Brain (organoid and tissue), 16 donors: ENCODE measurements at places on chromosomes 1 and 21.

GRCh38 chr1:111201275-111202090 lies 1.0 kb upstream of the DENND2D start:
- peak; percentile 6 for DNase-seq

- DNase-seq, result peak; percentile 65
Observed at GRCh38 chr1:53535846-53536245, 76.6 kb downstream of the DMRTB1 start.

- no peak for DNase-seq
Observed at GRCh38 chr1:67834246-67834877, 1.1 kb upstream of the GNG12 start.

- DNase-seq, result no peak
Observed at GRCh38 chr1:186503190-186503589, 42.3 kb upstream of the PDC start.

DNA sequence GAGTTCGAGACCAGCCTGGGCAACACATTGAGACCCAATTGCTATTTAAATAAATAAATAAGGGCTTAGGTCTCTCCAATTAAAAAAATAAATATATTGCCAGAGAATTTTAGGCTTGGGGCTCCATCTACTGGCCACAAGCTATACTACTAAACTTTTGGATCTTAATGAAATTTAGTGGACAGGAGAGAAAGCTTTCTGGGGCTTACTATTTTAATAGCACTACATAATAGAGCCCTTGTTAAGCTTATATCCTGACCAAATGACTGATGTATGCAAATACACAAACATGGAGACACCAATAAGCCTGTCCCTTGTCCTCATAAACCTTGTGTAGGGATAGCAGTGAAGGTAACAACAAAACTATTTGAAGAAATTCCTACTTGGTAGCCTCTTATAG lies 18.4 kb downstream of the CCT3 start:
- peak; percentile 64 for DNase-seq

DNA sequence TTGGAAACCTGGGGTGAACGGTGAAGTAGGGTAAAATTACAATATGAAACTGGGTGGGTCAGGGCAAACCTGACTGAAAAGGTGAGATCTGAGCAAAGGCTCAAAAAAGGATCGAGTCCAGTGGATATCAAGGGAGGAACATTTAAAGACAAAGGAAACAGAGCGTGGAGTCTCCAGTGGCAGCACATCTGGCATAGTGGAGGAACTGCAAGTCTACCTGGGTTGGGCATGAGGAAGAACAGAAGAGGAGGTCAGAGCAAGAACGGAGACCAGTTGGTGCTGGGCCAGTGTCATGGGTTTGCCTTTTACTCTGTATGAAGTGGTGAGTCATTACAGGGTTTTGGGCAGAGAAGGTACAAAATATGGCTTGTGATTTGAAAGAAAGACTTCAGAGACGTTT lies 163.7 kb downstream of the NTPCR start:
- DNase-seq, result no peak

DNA sequence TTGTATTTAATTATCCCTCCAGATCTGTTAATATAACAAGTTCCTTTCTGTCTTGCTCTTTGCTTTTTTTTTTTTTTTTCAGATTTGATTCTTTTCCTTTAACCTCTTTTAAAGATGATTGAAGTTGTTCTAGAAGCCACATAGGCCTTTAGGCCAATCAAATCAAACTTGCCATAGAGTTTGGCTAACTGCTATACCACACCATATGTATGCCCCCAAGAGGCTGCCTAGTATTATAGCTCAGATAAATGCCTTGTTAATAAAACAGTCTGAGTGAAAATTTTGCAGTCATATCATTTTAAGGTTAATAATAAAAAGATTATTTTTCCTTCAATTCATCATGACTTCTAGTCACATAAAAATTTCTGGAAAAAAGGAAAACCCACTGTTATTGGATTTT lies 696.0 kb upstream of the CHRM3 start:
- DNase-seq, result no peak

GRCh38 chr1:228224198-228225164 lies 16.6 kb downstream of the OBSCN start:
- no peak for DNase-seq

DNA sequence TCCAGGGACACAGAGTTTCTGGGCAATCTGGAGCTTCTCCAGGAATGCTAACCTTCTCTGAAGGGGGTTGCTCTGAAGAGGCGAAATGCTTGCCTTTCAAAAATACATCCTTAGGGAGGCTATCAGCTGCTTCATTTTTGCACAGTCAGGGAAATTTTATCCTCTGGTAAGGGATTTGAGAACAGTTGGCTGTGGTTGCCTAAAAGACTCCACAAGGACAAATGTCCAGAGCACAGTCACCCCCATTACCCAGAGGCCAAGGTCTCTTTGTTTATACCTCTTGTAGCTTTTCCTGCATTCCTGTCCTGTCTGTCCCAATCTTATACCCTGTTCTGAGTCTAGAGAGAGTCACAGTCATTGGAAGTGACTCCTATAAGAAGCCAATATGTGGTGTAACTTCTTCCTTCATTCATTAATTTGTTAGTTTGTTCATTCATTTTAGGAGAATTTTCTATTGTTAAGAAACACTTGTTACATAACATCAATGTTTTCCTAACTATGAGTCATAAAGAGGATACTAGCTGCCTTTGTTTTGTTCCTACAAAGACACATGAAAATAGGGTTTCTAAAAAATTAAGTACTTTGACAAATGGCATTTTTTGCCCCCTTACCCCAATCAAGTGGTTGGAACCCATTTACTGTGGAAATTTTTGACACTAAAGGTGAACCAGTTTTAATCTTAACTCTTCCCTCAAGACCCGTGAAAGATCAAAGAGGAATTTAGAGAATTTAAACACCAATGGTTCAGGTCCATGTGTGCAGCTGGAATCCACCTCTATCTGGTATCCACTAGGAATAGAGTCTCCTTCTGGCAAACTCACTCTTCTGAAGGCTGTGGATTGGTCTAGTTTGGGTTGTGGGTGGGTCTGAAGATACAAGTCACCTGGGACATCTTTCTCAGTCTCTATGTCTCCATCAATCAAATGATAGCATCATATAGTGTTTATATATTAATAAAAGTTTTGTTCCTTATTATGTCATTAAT lies 47.1 kb downstream of the GPR88 start:
- DNase-seq, result no peak

DNA sequence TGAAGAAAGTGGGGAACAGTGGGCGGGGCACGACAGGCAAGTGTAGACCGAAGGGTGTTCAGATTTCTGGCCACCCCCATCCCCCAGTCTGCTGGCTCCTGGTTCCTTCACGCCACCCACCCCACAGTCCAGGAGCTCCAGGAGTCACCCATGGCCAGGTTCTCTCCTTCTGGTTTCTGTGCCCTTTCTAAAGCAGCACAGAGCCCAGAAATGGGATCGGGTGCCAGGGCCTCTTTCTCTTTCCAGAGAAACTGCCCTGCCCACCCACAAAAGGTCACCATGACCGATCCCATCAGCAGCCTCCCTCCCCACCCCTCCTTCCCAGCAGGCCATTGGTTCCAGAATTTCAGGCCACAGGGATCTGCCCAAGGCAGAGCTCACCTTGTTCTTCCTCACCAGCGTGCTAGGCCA lies 3.2 kb upstream of the CELSR2 start:
- DNase-seq, result no peak

GRCh38 chr1:83027511-83027910 lies 971.4 kb downstream of the TTLL7 start:
- DNase-seq, result no peak

- DNase-seq, result no peak
Observed at GRCh38 chr1:116292929-116293725, 79.9 kb upstream of the ATP1A1 start.

GRCh38 chr1:30605441-30605920 lies 117.9 kb downstream of the MATN1 start:
- no peak for DNase-seq

DNA sequence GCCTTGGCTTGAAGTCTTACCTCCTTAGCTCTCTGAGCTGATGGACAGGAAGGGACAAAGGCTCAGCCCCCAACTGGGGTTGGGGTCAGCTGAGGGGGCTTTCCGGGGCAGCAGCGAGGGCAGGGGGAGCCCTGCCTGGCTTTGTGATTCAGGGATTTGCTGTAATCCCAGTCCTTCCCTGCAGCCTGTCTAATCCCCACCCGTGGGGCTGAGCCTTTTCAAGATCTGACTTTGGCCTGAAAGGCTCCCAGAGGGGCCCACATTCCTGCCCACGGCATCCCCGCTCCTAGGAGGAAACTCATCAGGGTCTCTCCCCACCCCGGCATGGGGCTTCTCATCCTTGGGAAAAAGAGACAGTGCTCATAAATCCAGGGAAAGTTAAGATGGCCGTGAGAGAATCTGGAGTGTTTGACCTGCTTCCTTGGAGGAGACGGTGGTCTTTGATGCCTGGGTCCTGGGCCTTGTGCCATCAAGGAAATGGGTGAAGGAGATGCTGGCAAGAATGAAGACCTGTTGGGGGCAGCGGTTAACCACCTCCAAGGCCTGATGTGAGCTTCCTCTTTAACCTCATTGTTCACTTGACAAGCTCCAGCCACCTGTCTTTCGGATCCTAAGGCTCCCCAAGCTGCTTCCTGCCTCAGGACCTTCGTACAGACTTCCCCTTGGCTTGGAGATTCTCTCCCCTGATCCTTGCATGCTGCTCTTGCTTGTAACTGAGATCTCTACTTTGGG lies 83.1 kb upstream of the WNT4 start:
- peak; percentile 23 for DNase-seq

DNA sequence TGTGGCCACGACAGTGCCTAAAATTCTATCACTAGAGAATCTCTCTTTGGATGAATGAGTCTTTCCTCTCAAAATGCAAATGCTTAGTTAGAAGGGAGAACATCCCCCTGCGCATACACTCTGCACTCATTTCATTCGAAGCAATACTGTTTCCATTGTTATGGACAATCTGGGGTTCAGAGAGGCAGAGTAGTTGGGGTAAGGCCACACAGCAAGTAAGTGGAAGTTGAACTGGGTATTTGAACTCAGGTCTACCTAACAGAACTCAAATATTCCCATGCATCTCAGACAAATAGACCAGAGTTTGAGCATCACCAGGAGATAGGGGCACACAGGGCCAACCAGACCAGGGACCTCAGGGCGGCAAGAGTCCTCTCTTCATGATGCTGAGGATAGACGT lies 25.5 kb downstream of the RAP1GAP start:
- no peak for DNase-seq

DNA sequence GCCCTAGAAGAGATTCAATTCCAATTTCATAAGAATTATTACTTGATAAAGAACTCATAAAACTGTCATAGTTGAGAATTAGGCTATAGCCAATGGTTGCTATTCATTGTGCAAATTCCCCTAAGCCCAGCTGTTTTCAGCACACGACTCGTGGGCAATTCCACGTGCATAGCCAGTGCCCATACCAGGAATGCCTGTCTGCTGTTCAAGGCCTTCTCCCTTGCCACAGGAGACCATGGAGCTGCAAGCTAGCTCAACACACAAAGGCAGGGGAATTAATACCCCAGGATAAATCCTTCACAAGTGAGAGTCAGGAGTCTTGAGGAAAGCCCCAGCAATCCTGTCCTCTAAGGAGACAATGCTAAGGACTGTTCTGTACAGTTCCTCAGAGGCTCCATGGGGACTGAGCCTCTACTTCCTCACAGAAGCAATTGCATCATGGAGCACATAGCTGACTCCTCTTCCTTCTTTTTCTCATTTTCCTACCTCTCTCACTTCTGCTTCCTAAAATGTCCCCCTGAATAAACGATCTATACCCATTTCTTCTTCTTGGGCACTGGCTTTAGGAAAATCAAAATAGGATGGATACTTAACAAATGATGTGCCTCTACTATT lies 19.1 kb upstream of the CHRM3 start:
- no peak for DNase-seq

- no peak for DNase-seq
Observed at GRCh38 chr1:54777431-54777830, 13.1 kb upstream of the PARS2 start.

- no peak for DNase-seq
Observed at GRCh38 chr1:117824616-117825015, 104.8 kb downstream of the GDAP2 start.

GRCh38 chr1:204134103-204134502 lies 17.7 kb downstream of the ETNK2 start:
- no peak for DNase-seq

DNA sequence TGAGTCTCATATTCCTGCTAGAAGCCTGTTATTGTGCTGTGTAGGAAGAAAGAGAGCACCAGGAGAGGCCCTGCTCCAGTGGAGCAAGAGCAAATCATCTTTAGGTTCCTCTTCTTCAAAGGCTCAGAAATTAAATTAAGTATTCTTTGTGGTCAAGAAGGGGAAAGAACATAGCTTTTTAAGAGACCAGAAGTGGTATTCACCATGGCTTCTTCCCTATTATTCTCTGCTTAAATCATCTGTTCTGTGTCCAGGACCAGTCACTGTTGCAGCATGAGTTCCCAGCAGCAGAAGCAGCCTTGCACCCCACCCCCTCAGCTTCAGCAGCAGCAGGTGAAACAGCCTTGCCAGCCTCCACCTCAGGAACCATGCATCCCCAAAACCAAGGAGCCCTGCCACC lies 1.1 kb downstream of the SPRR1B start:
- no peak for DNase-seq

DNA sequence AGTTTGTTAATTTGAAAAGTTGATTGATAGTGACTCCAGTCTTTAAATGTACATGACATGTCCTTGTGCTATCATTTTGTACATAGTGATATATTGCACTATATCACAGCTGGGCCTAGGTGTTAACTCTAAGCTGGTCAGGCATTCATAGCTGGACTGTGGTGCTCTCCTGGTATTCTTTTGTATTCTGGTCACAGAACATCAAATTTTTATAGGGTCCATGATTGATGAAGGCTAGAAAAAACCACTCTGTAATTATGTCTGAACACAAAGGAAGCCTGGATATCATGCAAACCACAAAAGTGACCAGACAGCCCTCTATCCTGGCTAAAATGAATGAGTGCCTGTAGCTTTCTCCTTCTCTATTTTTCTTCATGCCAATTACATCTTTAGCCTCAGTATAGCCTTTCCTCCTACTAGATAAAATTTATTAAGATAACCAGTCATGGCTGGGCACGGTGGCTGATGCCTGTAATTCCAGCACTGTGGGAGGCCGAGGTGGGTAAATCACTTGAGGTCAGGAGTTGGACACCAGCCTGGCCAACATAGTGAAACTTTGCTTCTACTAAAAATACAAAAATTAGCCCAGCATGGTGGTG lies 134.9 kb upstream of the B3GALT2 start:
- no peak for DNase-seq

GRCh38 chr21:43590194-43590593 lies 69.1 kb downstream of the HSF2BP start:
- DNase-seq, result no peak

DNA sequence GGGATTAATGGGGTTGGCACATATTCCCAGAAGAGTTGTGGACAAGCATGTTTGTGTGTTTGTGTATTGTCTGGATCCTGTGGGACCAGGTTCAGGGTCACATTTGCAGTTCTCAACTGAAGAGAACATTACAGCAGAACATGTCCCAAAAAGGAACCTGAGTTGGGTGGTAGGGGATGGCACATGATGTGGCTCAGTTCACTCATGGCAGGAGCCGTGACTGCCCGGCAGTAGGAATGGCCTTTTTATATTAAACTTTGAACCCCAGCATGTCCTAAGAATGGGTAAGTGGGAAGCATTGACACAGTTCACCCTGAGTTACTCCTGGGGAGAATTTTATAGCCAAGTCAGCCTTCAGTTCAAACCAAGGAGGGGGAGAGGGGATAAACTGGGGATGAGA lies 41.3 kb downstream of the CXADR start:
- DNase-seq, result no peak
